LNCaP clone FGC (cell line): ENCODE measurements at places on chromosomes 2 and 18.

GRCh38 chr2:219650426-219651248 is 23.2 kb downstream of the SLC4A3 start:
- DNase-seq, result no peak

DNA sequence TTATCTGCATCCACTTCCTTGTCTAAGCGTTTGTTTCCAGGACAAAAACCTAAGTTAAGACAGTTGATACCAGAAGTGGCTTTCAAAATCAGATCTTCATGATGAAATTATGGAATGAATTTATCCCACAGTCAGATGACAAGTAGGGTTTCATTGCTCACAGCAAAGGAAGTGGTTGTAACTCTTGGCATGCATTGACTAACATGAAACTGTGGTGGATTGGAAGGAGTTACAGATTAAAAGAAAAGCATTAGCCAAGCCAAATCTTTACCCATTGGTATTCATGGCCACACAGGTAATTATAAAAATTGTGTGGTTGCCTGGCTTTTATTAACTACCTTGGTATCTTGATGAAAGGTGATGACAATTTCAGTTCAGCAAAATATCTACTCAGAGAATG is 438.0 kb upstream of the NXPH2 start:
- no peak for DNase-seq

DNA sequence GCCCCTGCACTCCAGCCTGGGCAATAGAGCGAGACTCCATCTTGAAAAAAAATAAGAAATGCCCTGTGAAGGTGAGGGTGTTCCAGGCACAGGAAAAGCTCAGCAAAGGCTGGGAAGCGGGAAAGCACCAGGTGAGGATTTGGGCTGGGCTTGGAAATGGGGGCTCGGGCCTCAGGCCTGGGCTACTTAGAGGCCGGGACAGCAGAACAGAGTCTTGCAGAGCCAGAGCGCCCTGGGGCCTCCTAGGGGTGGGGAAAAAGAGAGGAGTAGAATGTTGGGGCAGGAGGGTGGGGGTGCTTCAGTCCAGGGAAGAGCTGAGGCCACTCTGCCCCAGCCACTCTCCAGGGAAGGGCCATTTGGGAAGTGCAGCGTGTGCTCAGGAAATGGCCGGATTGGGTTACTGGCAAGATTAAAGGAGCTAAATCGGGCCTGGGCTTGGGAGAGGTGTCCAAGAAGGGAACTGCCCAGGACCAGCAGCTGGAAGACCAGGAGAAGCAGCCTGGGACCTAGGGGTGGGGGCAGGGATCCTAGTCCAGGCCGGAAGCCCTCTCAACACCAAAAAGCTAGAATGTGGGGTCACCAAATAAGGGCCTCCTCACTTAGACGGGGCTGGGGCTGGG is 13.8 kb upstream of the DES start:
- no peak for DNase-seq

GRCh38 chr2:179936141-179936540 is 71.0 kb downstream of the CWC22 start:
- DNase-seq, result no peak

DNA sequence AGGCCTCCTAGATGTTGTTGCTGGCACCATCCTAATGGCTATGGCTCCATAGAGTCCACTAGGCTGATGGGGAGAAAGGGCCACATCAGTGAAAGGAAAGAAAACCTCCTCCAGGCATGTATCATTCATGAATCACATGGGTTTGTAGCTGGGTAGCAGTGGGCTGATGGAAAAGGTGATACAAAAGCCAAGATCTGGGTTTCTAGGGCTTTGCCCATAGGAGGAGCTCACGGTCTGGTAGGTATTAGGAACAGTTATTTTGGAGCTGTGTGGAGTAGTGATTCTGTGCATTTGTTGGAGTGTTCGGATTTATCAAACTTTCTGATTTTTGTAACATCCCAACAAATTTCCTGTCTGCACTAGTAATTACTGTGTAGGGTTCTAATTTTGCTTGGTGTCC is 259.2 kb downstream of the SLC4A3 start:
- DNase-seq, result no peak
